ENCODE measurements at places on chromosomes 7 and 10.

DNA sequence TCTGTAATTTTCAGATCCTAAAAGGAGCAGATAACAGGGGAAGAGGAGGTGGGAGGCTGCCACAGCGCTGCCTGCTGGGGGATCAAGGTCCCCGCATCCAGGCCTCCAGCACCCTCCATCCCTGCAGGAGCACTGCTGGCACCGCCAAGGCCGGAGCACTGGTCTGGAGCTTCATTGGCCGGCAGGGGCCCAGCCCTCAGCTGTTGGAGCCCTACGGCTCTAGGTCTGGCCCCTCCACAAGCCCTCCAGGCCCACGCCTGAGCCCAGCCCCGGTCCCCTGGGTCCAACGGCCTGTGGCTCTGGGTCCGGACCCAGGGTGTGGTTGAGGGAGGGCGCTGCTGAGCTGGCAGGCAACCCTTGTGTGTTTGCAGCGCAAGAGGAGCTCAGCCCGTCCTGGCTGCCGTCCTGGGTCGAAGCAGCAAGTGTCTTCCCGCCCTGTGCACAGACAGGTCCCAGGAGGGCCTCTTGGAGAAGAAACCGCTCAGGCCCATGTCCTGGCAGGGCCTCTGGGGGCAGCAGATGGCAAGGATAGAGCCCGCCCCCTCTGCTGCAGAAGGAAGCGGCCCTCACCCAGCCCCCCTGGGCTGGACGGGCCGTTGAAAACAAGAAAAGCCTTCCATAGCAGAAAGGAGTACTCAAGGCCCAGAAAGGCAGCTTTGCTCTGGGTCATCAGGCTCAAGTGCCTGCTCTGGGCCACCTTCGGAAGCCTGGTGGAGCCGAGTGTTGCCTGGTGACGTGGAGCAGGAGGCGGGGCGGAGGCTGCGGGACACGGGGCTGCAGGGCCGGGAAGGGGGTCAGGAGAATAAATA, 54.3 kb upstream of the TNRC18 start:
- no peak for DNase-seq

- DNase-seq, result no peak
These were observed 54.4 kb downstream of the ADCYAP1R1 start for GRCh38 chr7:31106303-31107105.

- DNase-seq, result no peak
These were observed 40.5 kb upstream of the TM9SF3 start for GRCh38 chr10:96627292-96627691.

- DNase-seq, result no peak
These were observed 5.7 kb upstream of the WDR86 start for GRCh38 chr7:151415375-151416105.

- DNase-seq, result no peak
These were observed 17.9 kb downstream of the RPP30 start for GRCh38 chr10:90889636-90890035.

GRCh38 chr7:143415742-143416397, 7.2 kb upstream of the EPHA1 start:
- no peak for DNase-seq

DNA sequence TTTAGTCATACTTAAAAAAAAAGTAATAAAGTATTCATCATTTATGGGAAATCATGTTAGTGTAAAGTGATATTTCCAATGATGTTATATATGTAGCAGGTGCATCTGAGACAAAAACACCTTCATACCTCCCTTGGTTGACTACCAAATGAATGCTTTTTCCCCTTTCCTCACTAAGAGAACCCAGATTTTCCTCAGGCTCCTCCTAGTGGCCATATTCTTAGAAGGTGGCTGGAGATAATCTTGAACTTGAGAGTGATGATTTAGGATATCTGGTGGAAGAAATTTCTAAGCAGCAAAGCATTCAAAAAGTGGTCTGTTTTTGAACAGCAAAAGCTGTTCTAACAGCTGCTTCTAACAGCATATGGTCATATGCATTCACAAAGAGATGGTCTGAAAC, 16.8 kb upstream of the DNAH11 start:
- no peak for DNase-seq

DNA sequence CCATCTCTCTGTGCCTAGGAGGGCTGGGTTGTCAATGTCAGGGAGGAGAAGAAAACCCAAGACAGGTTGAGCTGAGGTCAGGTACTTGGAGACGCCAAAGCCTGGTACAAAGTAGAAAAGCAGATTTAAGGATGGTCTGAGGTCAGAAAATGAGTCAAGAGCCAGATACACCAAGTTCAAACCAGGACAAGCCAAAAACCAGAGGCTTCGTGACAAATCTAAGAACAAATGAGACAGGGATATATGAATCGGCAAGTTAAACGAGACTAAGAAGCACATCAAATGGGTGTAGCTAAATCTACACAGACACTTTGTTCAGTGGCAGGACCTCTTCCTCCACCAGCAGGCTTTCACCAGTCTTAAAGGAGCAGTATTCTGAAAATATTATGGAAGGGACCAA, 34.2 kb downstream of the C7orf33 start:
- DNase-seq, result no peak
